ENCODE measurements at places on chromosomes 7 and 10. TPM values are rescaled to one million over a fixed set of nuclear protein-coding genes. Genes with fewer than 3 reads are reported as not detected.

GRCh38 chr7:29248713-29249382 is 54.3 kb downstream of the CHN2 start:
- no peaks in the 10 kb centered on the region for H3K27me3 ChIP-seq
- H3K4me1 ChIP-seq, result no peaks in the 10 kb centered on the region
- DNase-seq, result no peak

DNA sequence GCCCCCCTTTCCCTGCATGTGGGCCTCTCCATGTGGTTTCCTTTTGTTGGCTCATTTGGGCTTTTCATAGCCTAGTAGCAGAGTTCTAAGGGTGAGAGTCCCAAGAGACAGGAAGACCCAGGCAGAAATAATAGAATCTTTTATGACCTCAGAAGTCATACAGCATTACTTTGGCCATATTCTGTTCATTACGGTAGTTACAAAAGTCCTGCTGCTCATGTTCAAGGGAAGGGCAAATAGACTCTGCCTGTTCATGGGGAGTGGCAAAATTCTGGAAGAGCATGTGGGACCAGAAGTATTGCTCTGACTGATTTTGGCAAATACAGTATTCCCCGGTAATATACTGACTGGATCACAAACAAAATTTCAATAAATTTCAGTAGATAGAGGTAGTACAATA is 910.3 kb downstream of the LRMDA start:
- H3K4me3 ChIP-seq, result no peak overlapping the region
- H3K36me3 ChIP-seq, result no peaks in the 10 kb centered on the region
- DNase-seq, result no peak
- no peak overlapping the region for H3K27ac ChIP-seq

DNA sequence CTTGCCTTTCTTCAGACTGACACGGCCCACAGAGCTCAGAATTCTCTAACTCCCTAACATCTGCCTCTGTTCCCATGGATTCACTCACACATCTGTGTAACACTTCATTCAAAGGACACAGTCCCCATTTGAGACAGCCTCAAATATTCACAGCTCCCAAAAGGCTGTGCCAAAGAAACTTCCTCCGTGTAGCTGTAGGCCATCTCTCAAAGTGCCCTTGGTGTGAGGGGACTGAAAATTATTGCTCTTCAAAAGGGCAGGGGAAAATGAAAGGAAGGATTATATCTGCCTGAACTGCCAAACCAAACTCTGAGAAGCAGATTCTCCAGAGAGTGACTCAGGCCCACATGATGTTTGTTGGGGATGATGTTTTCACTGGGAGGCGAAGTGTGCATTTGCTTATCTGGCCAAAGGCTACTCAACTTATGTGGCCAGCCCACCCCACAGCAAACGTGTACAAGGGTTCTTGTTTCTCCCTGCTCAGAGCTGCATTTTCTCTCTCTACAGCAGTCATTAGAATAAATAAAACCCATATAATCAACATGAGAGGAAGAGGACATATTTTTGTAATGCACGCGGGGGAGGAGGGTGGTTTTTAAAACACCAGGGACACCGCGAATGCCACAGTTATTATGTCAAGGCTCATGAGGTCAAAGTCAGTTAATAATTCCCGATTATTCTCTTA is 302.4 kb upstream of the NFE2L3 start:
- DNase-seq, result no peak
- no peak overlapping the region for H3K27ac ChIP-seq
- peaks cover 19% of the 10 kb centered on the region for H3K27me3 ChIP-seq

DNA sequence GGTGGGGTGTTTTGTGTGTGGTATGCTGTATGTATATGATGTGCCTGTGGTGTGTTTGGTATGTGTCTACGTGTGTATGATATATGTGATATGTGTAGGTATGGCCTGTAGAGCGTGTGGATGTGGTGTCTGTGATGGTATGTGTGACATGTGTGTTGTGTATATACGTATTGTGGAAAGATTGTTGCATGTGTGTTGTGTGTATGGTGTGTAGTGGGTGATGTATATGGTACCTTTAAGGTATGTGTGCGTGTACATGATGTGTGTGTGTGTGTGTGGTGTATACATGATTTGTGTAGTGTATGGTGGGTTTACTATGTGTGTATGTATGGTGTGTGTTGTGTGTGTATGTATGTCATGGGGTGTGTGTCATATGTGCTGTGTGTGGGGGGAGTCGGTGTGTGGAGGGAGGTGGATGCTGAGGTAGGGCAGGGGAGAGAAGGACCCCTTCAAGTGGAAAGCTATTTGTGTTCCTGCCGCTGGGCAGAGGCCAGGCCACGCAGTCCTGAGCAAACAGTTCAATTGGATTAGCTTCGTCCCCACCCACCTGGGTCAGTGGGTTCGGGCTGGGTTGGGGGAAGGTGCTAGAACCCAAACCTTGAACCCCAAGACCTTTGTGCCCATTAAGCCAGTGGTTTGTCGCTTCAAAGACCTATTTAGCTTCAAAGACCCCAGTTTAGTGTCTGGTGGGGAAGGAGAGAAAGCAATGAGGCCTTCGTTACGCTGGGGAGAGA is 1.9 kb upstream of the TRPV6 start:
- no peaks in the 10 kb centered on the region for H3K27me3 ChIP-seq
- H3K4me3 ChIP-seq, result no peak overlapping the region
- H3K27ac ChIP-seq, result no peak overlapping the region

- no peaks in the 10 kb centered on the region for H3K36me3 ChIP-seq
- DNase-seq, result no peak
- no peaks in the 10 kb centered on the region for H3K4me1 ChIP-seq
These were observed 182.2 kb downstream of the CAMK1D start for GRCh38 chr10:12531305-12532220.

GRCh38 chr7:1911571-1911970 is 241.5 kb downstream of the ELFN1 start:
- H3K27ac ChIP-seq, result no peak overlapping the region
- no peaks in the 10 kb centered on the region for H3K4me1 ChIP-seq
- H3K36me3 ChIP-seq, result no peaks in the 10 kb centered on the region
- H3K27me3 ChIP-seq, result no peaks in the 10 kb centered on the region

DNA sequence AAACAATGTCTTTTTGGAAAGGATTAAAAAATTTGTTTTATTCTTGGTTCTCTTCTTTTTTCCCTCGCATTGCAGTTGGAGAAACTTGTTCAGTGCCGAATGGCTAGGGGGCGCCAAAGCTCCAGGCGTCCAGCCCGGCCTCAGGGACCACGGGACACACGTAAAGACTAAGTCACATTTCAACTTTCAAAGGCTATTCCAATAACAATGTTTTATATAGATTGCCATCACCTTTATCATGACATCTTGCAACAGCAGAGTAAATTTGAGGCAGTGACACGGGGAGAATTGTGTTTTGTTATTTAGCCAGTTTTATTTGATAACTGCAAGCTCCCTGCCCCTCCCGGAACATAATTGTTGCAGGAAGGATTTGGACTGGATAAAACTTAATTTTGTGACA is 2.2 kb upstream of the IGFBP3 start:
- no peaks in the 10 kb centered on the region for H3K27me3 ChIP-seq
- no peaks in the 10 kb centered on the region for H3K36me3 ChIP-seq
- no peaks in the 10 kb centered on the region for H3K4me1 ChIP-seq
- no peak overlapping the region for H3K4me3 ChIP-seq
- no peak overlapping the region for H3K27ac ChIP-seq
- peak; percentile 31 for DNase-seq

- no peak for DNase-seq
- H3K36me3 ChIP-seq, result no peaks in the 10 kb centered on the region
- H3K4me1 ChIP-seq, result no peaks in the 10 kb centered on the region
- H3K27ac ChIP-seq, result no peak overlapping the region
- H3K27me3 ChIP-seq, result no peaks in the 10 kb centered on the region
These were observed 608.8 kb downstream of the LRMDA start for GRCh38 chr10:76040107-76040829.

GRCh38 chr7:135283959-135284638 is 50.5 kb downstream of the STRA8 start:
- H3K36me3 ChIP-seq, result no peaks in the 10 kb centered on the region
- H3K4me3 ChIP-seq, result no peak overlapping the region

- H3K27ac ChIP-seq, result peak overlapping the region; percentile 95
- no peaks in the 10 kb centered on the region for H3K27me3 ChIP-seq
- H3K36me3 ChIP-seq, result peaks cover 37% of the 10 kb centered on the region
- peaks cover 47% of the 10 kb centered on the region for H3K4me1 ChIP-seq
- DNase-seq, result peak; percentile 86
- H3K4me3 ChIP-seq, result peak overlapping the region; percentile 92
These were observed 1.7 kb downstream of the KLF6 start for GRCh38 chr10:3783316-3783681.

GRCh38 chr10:6336016-6336415 is 133.3 kb downstream of the PFKFB3 start:
- H3K36me3 ChIP-seq, result no peaks in the 10 kb centered on the region
- DNase-seq, result no peak
- H3K4me3 ChIP-seq, result no peak overlapping the region
- no peaks in the 10 kb centered on the region for H3K4me1 ChIP-seq
- H3K27ac ChIP-seq, result no peak overlapping the region
- no peaks in the 10 kb centered on the region for H3K27me3 ChIP-seq

DNA sequence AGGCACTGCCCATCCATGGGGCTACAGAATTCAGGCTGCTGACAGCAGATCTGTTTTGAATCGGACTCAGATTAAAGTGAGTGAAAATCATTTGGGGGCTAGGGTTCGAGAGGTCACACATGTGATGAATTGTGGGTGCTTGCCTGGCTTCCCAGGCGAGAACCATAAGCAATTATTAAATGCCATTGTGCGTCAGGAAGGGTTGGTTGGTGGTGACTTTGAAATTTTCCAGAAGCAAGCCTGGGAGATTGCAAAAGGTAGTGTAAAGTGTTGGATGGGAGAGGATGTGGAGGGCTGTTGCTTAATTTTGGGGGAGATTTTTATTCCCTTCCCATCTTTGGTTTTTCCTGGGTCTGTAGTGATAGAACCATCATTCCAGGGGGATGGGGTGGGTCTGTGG is 34.6 kb downstream of the LRMDA start:
- no peak overlapping the region for H3K4me3 ChIP-seq
- H3K36me3 ChIP-seq, result no peaks in the 10 kb centered on the region
- no peak overlapping the region for H3K27ac ChIP-seq
- H3K4me1 ChIP-seq, result no peaks in the 10 kb centered on the region
- no peaks in the 10 kb centered on the region for H3K27me3 ChIP-seq

DNA sequence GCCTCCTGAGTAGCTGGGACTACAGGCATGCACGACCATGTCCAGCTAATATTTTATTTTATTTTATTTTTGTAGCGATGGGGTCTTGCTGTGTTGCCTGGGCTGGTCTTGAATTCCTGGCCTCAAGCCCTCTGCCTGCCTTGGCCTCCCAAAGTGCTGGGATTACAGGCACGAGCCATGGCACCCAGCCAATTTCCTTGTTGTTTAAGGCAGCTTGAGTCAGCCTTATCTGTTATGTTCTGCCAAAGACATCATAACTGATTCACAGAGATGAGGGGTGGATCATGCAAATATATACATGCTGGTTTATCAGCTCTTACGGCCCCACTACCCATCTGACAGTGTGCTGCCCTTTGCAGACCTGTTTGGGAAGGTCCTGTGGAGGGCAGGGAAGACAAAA is 826.7 kb downstream of the TYW1 start:
- no peak for DNase-seq
- no peaks in the 10 kb centered on the region for H3K36me3 ChIP-seq
- H3K27ac ChIP-seq, result no peak overlapping the region

GRCh38 chr10:118501637-118502440 is 93.6 kb downstream of the PRLHR start:
- no peaks in the 10 kb centered on the region for H3K4me1 ChIP-seq
- no peak for DNase-seq
- no peaks in the 10 kb centered on the region for H3K27me3 ChIP-seq

DNA sequence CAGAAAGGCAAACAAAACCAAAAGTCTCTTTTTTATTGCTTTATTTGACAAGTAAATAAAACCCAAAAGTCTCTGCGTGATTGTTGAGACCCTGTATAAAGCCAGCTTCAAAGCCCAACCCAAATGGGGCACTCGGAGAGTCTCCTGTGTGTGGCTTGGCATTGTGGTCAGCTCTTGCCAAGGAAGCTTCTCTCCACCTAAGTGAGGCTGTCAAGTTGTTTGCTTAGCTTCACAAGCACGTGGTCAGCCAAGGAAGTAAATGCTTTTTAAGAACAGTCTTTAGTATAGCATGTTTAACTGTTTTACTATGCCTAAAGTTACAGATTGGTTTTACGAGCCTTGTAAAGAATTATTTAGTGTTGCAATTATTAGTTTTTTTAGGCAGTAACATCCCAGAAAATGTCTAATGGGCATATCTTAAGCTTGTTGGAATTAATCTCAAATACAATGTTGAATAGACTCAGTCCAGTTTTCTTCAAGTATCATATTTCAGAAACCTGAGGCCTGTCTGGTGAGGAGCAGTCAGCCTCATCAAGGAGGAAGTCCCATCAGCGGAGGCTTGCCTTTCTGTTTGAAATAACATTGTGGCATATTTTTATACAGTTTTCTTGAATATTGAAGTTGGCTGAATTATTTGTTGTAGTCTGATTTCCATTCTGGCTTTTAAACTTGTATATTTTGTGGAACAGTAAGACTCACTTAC is 144.3 kb downstream of the ANKRD30A start:
- no peaks in the 10 kb centered on the region for H3K27me3 ChIP-seq
- H3K4me1 ChIP-seq, result no peaks in the 10 kb centered on the region
- H3K4me3 ChIP-seq, result no peak overlapping the region

GRCh38 chr10:124763267-124763666 is 19.1 kb upstream of the FAM53B start:
- H3K4me3 ChIP-seq, result no peak overlapping the region
- no peak for DNase-seq

DNA sequence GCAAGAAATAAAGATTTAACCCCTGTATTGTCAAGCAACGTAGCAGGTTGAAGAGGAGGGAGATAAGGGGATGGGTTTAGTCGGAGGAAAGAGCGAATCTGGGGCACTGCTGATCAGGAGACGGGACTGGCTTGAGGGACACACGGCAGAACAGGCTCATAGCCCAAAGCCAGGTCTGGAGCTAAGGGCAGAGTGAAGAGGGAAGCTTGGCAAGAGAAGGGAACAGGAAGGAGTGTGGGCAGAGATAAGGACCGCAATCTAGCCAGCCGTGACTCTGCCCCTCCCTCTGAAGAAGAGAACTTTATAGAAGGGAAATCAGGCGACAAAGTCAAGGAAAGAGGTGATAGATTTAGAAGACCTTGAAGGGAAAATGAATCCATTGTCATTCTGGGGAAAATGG is 67.6 kb downstream of the CAV1 start:
- H3K36me3 ChIP-seq, result no peaks in the 10 kb centered on the region
- H3K4me3 ChIP-seq, result no peak overlapping the region
- no peaks in the 10 kb centered on the region for H3K27me3 ChIP-seq
- H3K27ac ChIP-seq, result no peak overlapping the region

GRCh38 chr7:41481353-41481752 is 221.5 kb downstream of the INHBA start:
- H3K27ac ChIP-seq, result no peak overlapping the region
- H3K36me3 ChIP-seq, result no peaks in the 10 kb centered on the region
- no peaks in the 10 kb centered on the region for H3K4me1 ChIP-seq

- no peaks in the 10 kb centered on the region for H3K36me3 ChIP-seq
- H3K27me3 ChIP-seq, result no peaks in the 10 kb centered on the region
- DNase-seq, result no peak
- H3K27ac ChIP-seq, result no peak overlapping the region
- H3K4me3 ChIP-seq, result no peak overlapping the region
These were observed 11.3 kb downstream of the XRCC2 start for GRCh38 chr7:152664636-152665035.

GRCh38 chr7:32218741-32219288 is 148.6 kb upstream of the PDE1C start:
- H3K36me3 ChIP-seq, result no peaks in the 10 kb centered on the region
- no peaks in the 10 kb centered on the region for H3K27me3 ChIP-seq
- no peaks in the 10 kb centered on the region for H3K4me1 ChIP-seq

The PKD2L1 gene
- not detected for total RNA-seq

The FAM204A gene
- total RNA-seq, result 56.6 TPM

The MGAM2 gene
- not detected for total RNA-seq

The ZNF736 gene
- 35.8 TPM for total RNA-seq

The GIMAP8 gene
- 53.3 TPM for total RNA-seq
